ENCODE measurements at places on chromosomes 3 and 15. TPM values are rescaled to one million over a fixed set of nuclear protein-coding genes. Genes with fewer than 3 reads are reported as not detected.

DNA sequence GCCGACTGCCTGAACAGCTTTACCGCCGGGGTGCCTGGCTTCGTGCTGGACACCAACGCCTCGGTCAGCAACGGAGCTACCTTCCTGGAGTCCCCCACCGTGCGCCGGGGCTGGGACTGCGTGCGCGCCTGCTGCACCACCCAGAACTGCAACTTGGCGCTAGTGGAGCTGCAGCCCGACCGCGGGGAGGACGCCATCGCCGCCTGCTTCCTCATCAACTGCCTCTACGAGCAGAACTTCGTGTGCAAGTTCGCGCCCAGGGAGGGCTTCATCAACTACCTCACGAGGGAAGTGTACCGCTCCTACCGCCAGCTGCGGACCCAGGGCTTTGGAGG is 815 bp downstream of the SPINT1 start:
- peaks cover 12% of the 10 kb centered on the region for H3K27me3 ChIP-seq
- H3K4me1 ChIP-seq: peaks cover 21% of the 10 kb centered on the region
- peak overlapping the region; percentile 80 for H3K4me3 ChIP-seq
- peak; percentile 49 for DNase-seq
- H3K27ac ChIP-seq: no peak overlapping the region
- peaks cover 3% of the 10 kb centered on the region for H3K36me3 ChIP-seq

DNA sequence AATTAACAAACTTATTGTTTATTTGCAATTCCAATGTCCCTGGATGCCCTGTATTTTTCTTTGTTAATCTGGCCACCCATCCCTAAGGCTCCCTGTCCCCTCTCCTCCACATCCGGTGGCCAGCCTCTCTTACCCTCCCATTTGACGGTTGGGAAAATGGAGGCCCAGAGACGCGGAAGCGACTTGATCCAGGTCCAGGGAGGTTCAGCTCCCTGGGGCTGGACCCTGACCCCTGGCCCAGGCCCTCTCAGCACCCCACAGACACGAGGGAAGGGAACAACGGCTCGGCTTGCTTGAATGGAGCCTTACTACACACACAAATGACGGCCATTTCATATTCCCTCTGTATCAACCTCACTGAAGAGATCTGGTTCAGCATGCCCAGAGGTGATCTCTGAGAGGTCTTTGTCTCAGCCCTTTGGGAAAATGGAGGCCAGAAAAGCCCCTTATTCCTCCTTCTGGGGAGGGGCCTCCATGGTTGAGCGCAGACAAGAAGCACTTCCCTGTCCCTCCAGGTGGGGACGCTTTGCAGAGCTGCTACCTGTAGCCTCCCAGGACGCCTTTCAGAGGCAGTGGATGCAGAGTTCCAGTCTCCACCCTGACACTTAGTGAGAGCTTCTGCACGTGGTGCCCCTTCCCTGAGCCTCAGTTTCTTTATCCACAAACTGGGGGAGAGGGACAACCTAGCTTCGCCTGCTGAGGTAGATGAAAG is 82.1 kb downstream of the ATP2B2 start:
- no peak for DNase-seq
- peaks cover 8% of the 10 kb centered on the region for H3K4me1 ChIP-seq
- no peak overlapping the region for H3K27ac ChIP-seq
- H3K4me3 ChIP-seq: no peak overlapping the region
- no peaks in the 10 kb centered on the region for H3K36me3 ChIP-seq

DNA sequence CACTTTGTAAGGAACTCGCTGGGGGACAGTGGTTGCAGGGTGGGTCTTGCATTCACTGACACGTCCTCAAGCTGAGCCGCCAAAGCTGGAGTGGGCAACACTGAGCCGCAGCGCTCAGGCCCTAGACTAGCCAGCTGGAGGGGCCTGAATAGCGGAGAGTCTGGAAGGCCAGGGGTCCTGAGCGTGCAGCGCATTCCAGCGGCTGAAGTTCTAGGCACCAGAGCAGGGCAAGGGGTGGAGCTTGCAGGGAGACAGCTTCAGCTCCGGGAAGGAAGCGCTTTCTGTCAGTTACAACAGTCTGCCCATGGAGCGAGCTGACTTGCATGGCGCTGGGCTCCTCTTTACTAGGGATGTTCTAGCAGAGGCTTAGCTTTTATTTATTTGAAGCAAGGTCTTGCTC is 2.7 kb downstream of the MAP6D1 start:
- peaks cover 16% of the 10 kb centered on the region for H3K4me1 ChIP-seq
- H3K27ac ChIP-seq: no peak overlapping the region
- H3K4me3 ChIP-seq: no peak overlapping the region
- H3K27me3 ChIP-seq: no peaks in the 10 kb centered on the region
- DNase-seq: no peak

- peak; percentile 50 for DNase-seq
- peaks cover 11% of the 10 kb centered on the region for H3K36me3 ChIP-seq
These were observed 756 bp upstream of the CAMK2N2 start for GRCh38 chr3:184261854-184262763.

DNA sequence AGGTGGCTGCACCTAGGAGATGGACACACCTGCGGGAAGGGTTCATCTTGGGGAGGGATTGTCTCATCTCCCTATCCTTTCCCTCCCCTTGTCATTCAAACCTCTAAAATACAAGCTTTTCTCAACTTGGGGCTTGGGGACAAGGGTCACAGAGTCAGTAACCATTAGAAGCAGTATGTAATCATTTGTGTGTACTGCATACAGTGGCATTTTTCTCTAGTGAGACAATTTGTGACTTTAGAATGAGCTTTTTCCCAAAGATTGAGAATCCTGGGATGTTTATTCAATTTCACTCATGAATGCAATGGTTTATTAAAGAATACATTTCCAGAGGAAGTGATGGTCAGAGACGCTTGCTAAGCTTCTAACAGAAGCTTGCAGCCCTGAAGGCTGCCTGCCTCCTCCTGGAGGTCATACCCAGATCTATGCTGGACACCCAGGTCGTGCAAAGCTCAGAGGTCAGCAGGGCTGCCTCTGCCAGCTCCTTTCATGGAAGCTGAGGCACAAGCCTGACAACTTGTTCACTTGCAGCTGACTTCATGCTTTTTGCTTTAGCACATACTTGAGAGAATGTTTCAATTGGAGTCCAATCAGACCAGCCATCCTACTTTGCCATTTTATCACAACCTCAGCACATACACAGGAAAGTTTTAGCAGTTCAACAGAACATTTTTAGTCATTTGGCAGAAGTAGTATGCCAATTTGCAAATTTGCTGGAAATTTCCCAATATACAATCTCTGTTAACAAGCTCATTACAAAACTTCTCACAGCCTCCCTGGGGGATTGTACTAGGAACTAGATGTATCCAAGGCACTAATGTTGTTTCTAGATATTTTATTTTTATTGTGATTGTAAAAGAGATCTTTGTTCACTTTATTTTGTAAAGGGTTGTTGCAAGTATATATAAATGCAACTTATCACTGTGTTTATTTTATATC is 25.6 kb upstream of the ALDH1L1 start:
- H3K4me1 ChIP-seq: no peaks in the 10 kb centered on the region
- H3K4me3 ChIP-seq: no peak overlapping the region
- H3K27ac ChIP-seq: no peak overlapping the region
- no peak for DNase-seq
- H3K27me3 ChIP-seq: peaks cover 25% of the 10 kb centered on the region

DNA sequence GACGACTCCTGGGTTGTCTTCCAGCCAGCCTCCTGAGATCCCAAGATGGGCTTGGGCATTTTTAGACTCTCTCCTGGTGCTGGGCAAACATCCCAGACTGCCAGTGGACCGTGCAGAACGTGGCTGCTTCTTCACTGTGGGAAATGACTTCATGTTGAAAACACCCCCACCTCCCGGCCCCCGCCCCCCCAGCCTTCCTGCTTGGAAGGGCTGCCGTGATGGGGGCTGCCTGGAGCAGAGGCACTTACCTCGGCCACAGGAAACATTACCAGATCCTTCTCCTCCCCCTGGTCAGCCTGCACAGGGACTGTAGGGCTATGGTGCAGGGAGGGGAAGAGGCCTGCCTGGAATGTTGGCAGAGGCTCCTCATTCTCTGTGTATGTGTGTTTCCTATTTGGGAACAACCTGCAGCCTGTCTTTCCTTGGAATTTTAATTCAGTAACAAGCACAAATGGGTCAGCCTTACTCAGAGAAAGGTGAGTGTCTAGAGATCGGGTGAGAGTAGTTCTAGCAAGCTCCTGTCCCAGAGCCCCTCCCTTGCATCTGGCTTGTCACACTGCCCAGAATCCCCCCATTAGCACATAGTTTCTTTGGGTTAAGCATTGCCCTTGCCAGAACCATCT is 90.8 kb downstream of the ANP32A start:
- no peak overlapping the region for H3K27ac ChIP-seq
- no peaks in the 10 kb centered on the region for H3K36me3 ChIP-seq
- no peak overlapping the region for H3K4me3 ChIP-seq
- peaks cover 2% of the 10 kb centered on the region for H3K4me1 ChIP-seq
- no peak for DNase-seq

DNA sequence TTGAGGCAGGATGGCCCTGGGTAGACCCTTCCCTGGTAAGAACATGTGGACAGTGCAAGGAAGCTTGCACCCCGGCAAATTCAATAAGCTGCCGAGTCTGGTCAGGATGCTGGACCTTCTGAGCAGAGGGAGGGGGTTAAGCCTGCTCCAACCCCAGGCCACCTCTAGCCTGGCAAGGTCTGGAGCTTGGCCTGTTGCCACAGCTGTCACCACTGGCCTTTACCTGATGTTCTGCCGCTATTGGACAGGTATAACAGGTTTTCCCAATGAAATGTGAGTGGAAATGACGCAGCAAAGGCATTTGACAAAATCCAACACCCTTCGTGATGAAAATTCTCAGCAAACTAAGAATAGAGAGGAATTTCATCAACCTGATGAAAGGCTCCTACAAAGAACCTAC is 699 bp upstream of the MESP1 start:
- H3K27me3 ChIP-seq: peaks cover 16% of the 10 kb centered on the region
- H3K36me3 ChIP-seq: no peaks in the 10 kb centered on the region
- no peak overlapping the region for H3K27ac ChIP-seq
- peak overlapping the region; percentile 34 for H3K4me3 ChIP-seq
- no peak for DNase-seq

DNA sequence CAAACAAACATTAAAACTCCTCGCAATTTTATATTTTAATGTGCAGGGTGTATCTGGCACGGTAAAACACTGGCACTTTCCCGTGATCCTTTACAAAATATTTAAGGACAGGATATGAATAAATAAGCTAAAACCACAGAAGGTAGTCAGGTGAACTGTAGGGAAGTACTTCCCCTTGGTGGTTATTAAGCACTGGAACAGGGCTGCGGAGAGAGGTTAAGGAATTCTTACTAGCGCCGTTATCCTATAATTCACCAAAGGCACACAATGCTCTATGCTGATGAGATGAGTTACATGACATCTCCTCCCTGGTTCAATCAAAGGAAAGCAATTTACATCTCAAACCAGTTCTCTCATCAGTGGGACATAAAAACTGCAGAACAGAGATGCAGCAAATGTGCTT is 289.8 kb downstream of the ZBTB20 start:
- H3K27me3 ChIP-seq: no peaks in the 10 kb centered on the region
- no peak overlapping the region for H3K4me3 ChIP-seq
- no peak overlapping the region for H3K27ac ChIP-seq
- peaks cover 38% of the 10 kb centered on the region for H3K4me1 ChIP-seq

DNA sequence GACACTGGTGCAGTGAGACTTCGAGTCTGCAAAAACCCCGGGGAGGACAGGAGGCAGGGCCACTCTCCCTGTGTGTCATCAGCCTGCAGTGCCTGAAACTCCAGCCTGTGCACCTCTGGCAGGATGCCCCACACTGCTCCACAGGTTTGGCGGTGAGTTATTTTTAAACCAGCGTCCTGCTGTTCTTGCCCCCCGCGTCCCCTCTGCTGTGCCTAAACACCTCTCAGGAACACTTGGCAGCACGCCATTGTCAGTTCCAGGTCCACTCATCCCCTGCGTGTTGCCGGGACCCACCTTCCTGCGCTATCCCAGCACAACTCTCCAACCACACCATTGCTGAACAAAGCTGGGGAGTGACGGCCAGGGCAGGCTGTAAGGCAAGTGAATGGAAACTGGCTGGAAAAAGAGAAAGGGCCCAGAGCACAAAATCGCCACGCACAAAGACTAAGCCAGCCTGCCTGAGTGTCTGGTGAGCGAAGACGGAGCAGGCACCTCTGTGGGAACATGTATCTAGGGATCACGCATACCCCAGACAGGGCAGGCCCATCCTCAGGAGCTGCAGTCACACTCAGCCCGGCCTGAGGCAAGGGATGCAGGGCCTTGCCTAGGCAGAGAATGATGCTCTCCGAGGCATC is 3.1 kb upstream of the PLA2G4F start:
- no peak overlapping the region for H3K4me3 ChIP-seq
- no peak overlapping the region for H3K27ac ChIP-seq
- peaks cover 28% of the 10 kb centered on the region for H3K36me3 ChIP-seq
- no peaks in the 10 kb centered on the region for H3K4me1 ChIP-seq
- no peaks in the 10 kb centered on the region for H3K27me3 ChIP-seq
- no peak for DNase-seq

GRCh38 chr3:100614941-100615340 is 5.5 kb downstream of the ADGRG7 start:
- H3K27me3 ChIP-seq: peaks cover 22% of the 10 kb centered on the region
- no peak overlapping the region for H3K4me3 ChIP-seq
- no peak overlapping the region for H3K27ac ChIP-seq
- no peaks in the 10 kb centered on the region for H3K36me3 ChIP-seq
- DNase-seq: no peak
- no peaks in the 10 kb centered on the region for H3K4me1 ChIP-seq

GRCh38 chr3:190375246-190375645 is 12.7 kb upstream of the CLDN16 start:
- no peaks in the 10 kb centered on the region for H3K4me1 ChIP-seq
- no peaks in the 10 kb centered on the region for H3K36me3 ChIP-seq
- DNase-seq: no peak
- H3K4me3 ChIP-seq: no peak overlapping the region

- peaks cover 8% of the 10 kb centered on the region for H3K27me3 ChIP-seq
- H3K4me3 ChIP-seq: no peak overlapping the region
- DNase-seq: peak; percentile 25
- H3K27ac ChIP-seq: no peak overlapping the region
- no peaks in the 10 kb centered on the region for H3K4me1 ChIP-seq
These were observed 81.6 kb upstream of the CHMP2B start for GRCh38 chr3:87145553-87145952.

GRCh38 chr3:184982076-184982475 is 170.1 kb downstream of the VPS8 start:
- H3K27ac ChIP-seq: no peak overlapping the region
- DNase-seq: no peak
- peaks cover 2% of the 10 kb centered on the region for H3K4me1 ChIP-seq
- H3K27me3 ChIP-seq: no peaks in the 10 kb centered on the region
- H3K4me3 ChIP-seq: no peak overlapping the region

The HDC gene
- total RNA-seq: 1.1 TPM

The APOD gene
- total RNA-seq: 0.44 TPM

The PRRT3 gene
- total RNA-seq: 5.8 TPM

The MYRIP gene
- total RNA-seq: not detected

The GPR160 gene
- 10.3 TPM for total RNA-seq
